ENCODE measurements at places on chromosomes 13 and 19. TPM values are rescaled to one million over a fixed set of nuclear protein-coding genes. Genes with fewer than 3 reads are reported as not detected.

GRCh38 chr19:8605514-8605913, 5.0 kb downstream of the ADAMTS10 start:
- DNase-seq: no peak
- no peaks in the 10 kb centered on the region for H3K36me3 ChIP-seq
- H3K4me3 ChIP-seq: no peak overlapping the region
- H3K27ac ChIP-seq: no peak overlapping the region

GRCh38 chr13:51595416-51595815, 11.2 kb downstream of the WDFY2 start:
- no peak overlapping the region for H3K4me3 ChIP-seq
- no peak for DNase-seq
- H3K4me1 ChIP-seq: peaks cover 7% of the 10 kb centered on the region
- no peak overlapping the region for H3K27ac ChIP-seq
- no peaks in the 10 kb centered on the region for H3K27me3 ChIP-seq
- no peaks in the 10 kb centered on the region for H3K36me3 ChIP-seq

DNA sequence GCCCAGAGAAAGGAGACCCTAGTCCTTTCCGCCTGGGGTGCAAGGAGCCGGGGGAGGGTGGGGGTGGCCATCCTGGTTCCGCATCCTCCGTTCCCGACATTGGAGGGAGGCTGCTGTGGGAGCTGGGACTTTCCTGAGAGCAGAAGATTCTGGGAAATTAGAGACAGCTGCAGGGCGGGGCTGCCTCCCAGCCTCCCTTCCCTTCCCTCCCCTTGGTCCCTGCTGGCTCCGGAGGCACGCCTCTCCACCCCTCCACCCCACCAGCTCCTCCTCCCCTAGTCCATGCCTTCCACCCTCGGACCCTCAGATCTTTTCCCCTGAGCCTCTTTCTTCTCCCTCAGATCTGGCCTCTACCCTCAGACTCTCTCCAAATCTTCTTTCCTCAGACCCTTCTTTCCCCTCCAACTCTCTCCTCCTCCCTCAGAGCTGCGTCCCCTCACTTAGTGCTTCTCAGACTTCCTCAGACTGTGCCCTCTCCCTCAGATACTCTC, 3.1 kb upstream of the BCL3 start:
- no peak overlapping the region for H3K4me3 ChIP-seq
- no peaks in the 10 kb centered on the region for H3K36me3 ChIP-seq
- H3K4me1 ChIP-seq: peaks cover 10% of the 10 kb centered on the region
- no peaks in the 10 kb centered on the region for H3K27me3 ChIP-seq
- peak overlapping the region; percentile 91 for H3K27ac ChIP-seq
- DNase-seq: peak; percentile 78

- no peaks in the 10 kb centered on the region for H3K36me3 ChIP-seq
- peaks cover 4% of the 10 kb centered on the region for H3K4me1 ChIP-seq
- H3K4me3 ChIP-seq: no peak overlapping the region
- no peak overlapping the region for H3K27ac ChIP-seq
- peak; percentile 48 for DNase-seq
- H3K27me3 ChIP-seq: no peaks in the 10 kb centered on the region
Measured at GRCh38 chr13:44870456-44870929, 118.8 kb downstream of the NUFIP1 start.

GRCh38 chr19:44539236-44539826, 9.9 kb upstream of the CEACAM20 start:
- H3K36me3 ChIP-seq: no peaks in the 10 kb centered on the region
- no peaks in the 10 kb centered on the region for H3K4me1 ChIP-seq
- H3K27ac ChIP-seq: no peak overlapping the region
- no peak for DNase-seq
- no peaks in the 10 kb centered on the region for H3K27me3 ChIP-seq
- no peak overlapping the region for H3K4me3 ChIP-seq

- DNase-seq: no peak
- no peaks in the 10 kb centered on the region for H3K27me3 ChIP-seq
- no peaks in the 10 kb centered on the region for H3K4me1 ChIP-seq
- H3K27ac ChIP-seq: no peak overlapping the region
- H3K36me3 ChIP-seq: no peaks in the 10 kb centered on the region
- no peak overlapping the region for H3K4me3 ChIP-seq
Measured at GRCh38 chr19:46610413-46610775, 9.3 kb downstream of the CALM3 start.

DNA sequence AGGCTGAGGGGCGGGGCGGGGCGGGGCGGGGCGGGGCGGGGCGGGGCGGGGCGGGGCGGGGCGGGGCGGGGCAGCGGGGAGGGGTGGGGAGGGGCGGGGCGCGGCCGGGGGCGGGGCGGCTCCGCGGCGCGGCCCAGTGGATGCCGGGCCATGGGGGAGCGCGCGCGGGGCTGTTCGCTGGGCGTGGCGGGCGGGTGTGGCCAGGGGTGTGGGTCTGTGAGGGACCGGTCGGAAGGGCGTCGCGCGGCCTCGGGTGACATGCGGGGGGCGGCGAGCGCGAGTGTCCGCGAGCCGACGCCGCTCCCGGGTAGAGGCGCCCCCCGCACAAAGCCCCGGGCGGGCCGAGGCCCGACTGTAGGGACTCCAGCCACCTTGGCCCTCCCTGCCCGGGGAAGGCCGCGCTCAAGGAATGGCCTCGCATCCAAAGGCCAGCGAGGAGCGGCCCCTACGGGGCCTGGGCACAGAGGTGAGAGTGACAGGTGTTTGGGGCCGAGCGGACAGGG, at the start of gene ZFP28:
TSS of gene ZFP28 (plus strand) at position 188 of the 503 bp plus-strand sequence. CDS start at position 259, 71 bp downstream.
- peak within 1 kb of the TSS; percentile 89 for H3K4me3 ChIP-seq
- H3K36me3 ChIP-seq: no peaks in the 10 kb centered on the region
- peak within 1 kb of the TSS; percentile 93 for H3K27ac ChIP-seq

DNA sequence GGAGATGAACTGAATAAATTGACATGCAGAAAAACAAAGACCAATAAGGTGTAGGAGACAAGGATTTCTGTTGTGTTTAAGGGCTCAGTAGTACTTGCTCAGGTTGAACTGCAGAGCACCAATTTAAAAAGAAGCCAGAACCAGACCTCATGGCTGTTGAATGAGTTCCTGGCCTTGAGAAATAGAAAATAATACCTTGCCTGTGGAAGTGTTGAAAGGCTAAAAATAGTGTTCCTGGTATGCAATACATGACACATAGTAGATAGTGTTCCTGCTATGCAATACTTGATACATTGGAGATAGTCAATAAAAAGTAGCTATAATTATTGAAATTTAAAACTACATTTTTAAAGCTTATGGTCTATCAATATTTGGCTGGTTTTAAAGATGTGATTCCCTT, 595.8 kb downstream of the PCDH9 start:
- H3K27me3 ChIP-seq: no peaks in the 10 kb centered on the region
- H3K36me3 ChIP-seq: no peaks in the 10 kb centered on the region
- no peak overlapping the region for H3K4me3 ChIP-seq
- DNase-seq: no peak
- H3K4me1 ChIP-seq: no peaks in the 10 kb centered on the region

Gene IL4I1
- total RNA-seq: not detected

Measured in uterus (tissue), 4 donors.